ENCODE measurements at places on chromosomes 11 and 22. TPM values are rescaled to one million over a fixed set of nuclear protein-coding genes. Genes with fewer than 3 reads are reported as not detected.
A peak's percentile ranks its signal among the peaks of the same experiment; 100 is the strongest.

- peak; percentile 69 for DNase-seq
Observed at GRCh38 chr22:37077802-37078448, 26.4 kb downstream of the KCTD17 start.

- no peak for DNase-seq
Observed at GRCh38 chr22:50726643-50727340, 11.2 kb upstream of the ACR start.

GRCh38 chr11:94795476-94796189, 27.5 kb downstream of the AMOTL1 start:
- no peak for DNase-seq

GRCh38 chr22:19879643-19879991, 24.9 kb upstream of the GNB1L start:
- DNase-seq, result no peak

Gene TMEM191B
- total RNA-seq, result 10.1 TPM

Data from CD4-positive, alpha-beta T cell (primary cell).